ENCODE measurements at places on chromosomes 4 and X.

- DNase-seq: peak; percentile 94
Observed at GRCh38 chr4:15655223-15656037, at the start of gene FBXL5. Gene FBXL5 (minus strand): TSS chr4:15655357. CDS start chr4:15655287, 70 bp downstream.

DNA sequence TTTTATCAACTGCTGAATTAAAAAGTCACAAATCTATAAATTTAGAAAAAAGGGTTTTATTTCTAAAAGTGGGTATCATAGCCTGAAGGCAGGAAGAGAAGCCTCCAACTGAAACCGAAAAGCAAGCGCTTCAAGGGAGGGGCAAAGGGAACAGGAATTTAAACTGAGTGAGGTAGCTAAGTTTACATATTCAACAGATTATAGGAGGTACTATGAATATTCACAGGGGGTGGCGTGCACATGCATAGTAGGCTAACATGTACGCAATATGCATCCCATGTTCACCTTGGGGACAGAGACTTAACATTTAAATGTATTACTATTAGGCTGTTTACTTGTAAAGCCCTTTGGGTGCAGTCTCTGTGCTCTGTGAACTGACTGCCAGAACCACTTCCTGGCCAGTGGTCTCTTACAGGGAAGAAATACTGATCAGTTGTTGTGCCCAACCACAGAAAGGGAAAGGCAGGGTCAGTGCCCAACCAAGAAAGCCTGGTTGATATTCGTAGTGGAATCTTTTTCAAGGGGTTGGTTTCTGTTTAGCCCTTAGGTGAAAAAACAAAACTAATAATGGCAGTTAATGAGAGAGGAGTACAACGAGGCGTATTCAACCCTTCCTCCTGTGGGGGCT is 168.7 kb upstream of the GALNTL6 start:
- DNase-seq: no peak

- DNase-seq: no peak
Observed at GRCh38 chr4:74583089-74583700, 138.3 kb downstream of the AREG start.

GRCh38 chrX:23003116-23003515 is 3.4 kb downstream of the DDX53 start:
- no peak for DNase-seq

- DNase-seq: no peak
Observed at GRCh38 chr4:128906581-128906980, 97.1 kb downstream of the JADE1 start.

DNA sequence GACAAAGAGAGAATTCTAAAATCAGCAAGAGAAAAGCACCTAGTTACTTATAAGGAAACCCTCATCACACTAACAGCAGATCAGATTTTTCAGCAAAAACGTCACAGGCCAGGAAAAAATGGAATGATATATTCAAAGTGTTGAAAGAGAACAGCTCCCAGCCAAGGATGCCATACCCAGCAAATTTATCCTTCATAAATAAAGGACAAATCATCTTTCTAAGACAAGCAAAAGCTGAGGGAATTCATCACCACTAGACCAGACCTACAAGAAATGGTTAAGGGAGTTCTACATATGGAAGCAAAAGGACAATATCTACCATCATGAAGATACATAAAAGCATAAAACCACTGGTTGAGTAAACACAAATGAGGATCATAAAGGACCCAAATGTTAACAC is 53.6 kb downstream of the MANBA start:
- no peak for DNase-seq

GRCh38 chr4:114603497-114603896 is 4.9 kb downstream of the UGT8 start:
- DNase-seq: no peak

DNA sequence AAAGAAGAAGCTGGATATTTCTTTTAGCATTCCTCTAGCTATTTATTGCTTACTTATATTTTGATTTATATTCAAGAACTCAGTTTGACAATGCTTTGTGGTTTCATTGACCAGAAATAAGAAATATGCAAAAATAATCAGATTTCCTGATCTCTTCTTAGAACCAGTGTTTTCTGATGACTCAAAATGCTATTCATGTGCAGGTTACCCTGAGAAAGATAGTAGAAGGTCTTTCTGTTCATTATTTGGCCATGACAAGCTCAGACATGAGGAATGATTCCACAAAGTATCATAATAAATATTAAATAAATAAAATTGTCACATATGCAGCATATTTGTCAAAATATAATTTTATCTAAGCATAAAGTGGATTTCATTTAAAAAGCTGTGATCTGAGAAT is 24.1 kb downstream of the ADH7 start:
- no peak for DNase-seq

DNA sequence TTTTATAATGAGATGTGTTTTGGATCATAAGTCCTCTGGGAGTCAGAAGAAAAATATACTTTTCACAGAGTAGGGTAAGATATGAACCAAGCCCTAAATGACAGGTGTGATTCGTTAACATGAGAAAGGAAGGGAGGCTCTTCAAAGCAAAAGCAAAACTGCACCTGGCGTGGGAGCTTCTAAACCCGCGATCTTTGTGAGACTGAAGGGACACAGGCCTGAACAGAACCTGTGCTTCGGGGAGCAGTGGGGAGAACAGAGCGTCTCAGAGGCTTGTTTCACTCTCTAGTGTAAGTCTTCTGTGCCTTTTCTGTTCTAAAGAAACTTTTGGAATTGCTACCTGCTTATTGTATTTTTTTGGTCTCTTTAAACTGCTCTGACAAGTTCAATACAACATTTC is 30.2 kb upstream of the CYP4V2 start:
- DNase-seq: no peak

- DNase-seq: no peak
Observed at GRCh38 chr4:159248384-159249178, 145.7 kb downstream of the RAPGEF2 start.

GRCh38 chr4:175066923-175067627 is 148.9 kb downstream of the ADAM29 start:
- no peak for DNase-seq

GRCh38 chrX:130416785-130417184 is 15.0 kb downstream of the RBMX2 start:
- DNase-seq: no peak
